HFF-Myc (cell line): ENCODE measurements at places on chromosomes 2 and 18.

- DNase-seq: no peak
Observed at GRCh38 chr2:55176094-55176415, 56.0 kb downstream of the CLHC1 start.

GRCh38 chr18:7233134-7233810 is 2.4 kb downstream of the LRRC30 start:
- DNase-seq: no peak

- DNase-seq: peak; percentile 22
Observed at GRCh38 chr2:68715353-68716041, 19.1 kb upstream of the ARHGAP25 start.

DNA sequence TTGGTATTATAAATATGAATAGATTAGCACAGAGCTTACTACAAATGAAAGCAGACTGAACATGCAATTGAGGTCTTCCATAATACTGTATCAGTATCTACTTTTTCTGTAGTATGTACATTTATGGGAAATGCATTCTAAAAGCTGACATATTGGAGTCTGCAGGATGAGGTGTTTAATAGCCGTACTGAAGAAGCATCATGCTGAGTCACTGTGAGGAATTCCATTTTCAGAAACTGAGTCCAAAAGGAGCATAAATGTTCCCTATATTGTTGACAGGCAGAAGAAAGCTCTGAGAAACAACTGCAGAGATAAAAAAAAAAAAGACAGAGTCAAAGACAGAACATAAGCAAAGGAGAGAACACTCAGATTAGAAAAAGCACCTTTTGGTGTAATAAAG is 366.7 kb upstream of the SPHKAP start:
- no peak for DNase-seq

GRCh38 chr18:79596446-79597175 is 83.0 kb upstream of the CTDP1 start:
- no peak for DNase-seq

GRCh38 chr2:8242739-8243138 is 439.1 kb upstream of the ID2 start:
- no peak for DNase-seq

DNA sequence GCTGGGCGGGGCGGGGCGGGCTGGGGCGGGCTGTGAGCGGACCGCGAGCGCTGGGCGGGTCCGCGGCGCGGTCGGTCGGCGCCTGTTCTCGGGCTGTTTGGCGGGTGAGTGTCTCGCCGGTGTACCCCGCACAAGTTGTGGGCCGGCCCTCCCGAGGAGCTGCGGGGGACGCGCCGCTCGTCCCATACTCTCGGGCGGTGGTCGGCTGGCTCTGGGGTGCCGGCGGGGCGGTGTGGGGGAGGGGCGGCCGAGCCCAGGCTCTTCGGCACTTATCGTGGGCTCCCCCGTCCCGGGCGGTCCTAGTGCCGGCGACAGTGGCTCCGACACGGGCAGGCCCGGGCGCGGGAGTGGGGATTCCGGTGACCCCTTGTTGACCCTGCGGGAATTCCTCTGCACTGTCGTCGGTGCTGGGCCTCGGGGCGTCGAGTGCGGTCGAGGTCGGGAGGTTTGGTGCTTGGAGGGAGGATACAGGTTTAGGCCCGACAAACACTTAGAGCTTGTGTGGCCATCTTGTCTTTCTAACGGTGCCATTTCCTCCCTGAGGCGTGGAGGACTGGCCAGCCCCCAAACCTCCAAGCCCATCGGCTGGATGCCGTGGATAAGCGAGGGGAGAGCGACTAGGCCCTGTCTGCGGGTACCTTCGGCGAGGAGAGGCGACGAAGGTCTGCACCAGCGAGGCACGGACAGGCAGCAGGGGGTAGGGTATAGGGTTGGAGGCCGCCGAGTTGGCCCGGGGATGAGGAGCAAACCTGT is at the start of gene SEPTIN2:
SEPTIN2 (plus strand) TSS at position 47 of the 753 bp plus-strand sequence. CDS start 8,308 bp downstream, outside the sequence.
- no peak for DNase-seq

- no peak for DNase-seq
Observed at GRCh38 chr2:143477714-143478443, 348.7 kb downstream of the ARHGAP15 start.

DNA sequence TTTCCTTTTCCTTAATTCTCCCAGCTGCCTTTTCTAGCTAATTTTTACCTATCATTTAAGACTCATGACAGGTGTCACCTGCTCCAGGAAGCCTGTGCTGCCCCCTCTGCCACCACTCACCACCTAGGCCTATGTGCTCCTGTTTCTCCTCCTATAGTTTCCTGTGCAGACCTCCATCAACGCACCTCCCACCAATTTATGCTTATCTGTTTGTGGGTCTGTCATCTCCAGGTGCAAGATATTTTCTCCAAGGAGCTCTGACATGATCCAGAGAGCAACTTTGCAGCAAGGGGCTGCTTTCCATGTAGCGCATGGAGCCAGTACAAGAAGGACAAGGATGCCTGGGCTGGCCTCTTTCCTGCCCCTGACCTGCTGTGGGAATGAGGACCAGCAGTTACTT is 42.7 kb downstream of the SLC4A5 start:
- no peak for DNase-seq

- DNase-seq: no peak
Observed at GRCh38 chr2:191578031-191578430, 99.9 kb upstream of the NABP1 start.

DNA sequence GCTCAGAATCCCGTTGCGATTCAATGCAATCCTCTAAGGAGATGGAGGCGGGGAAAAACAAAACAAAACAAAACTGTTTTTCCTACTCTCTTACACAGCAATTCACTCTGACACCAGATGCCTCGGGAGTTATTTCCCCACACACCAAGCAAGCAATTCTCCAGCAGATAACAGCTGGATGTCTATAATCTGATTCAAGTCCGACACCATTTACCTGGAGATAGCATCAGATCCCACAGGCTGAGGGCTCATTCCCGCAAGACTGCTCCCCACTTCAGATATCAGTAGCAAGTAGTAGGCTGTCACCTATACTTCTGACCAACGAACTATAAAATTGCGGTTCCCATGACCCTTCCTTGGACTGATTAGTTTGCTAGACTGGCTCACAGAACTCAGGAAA is 58.7 kb downstream of the DTNB start:
- DNase-seq: no peak

GRCh38 chr18:13382954-13383827 is 164.6 kb downstream of the LDLRAD4 start:
- no peak for DNase-seq

- DNase-seq: no peak
Observed at GRCh38 chr2:7953195-7953594, 728.7 kb upstream of the ID2 start.
